Ovary (tissue), 10 donors: ENCODE measurements at places on chromosomes 3 and 15.

DNA sequence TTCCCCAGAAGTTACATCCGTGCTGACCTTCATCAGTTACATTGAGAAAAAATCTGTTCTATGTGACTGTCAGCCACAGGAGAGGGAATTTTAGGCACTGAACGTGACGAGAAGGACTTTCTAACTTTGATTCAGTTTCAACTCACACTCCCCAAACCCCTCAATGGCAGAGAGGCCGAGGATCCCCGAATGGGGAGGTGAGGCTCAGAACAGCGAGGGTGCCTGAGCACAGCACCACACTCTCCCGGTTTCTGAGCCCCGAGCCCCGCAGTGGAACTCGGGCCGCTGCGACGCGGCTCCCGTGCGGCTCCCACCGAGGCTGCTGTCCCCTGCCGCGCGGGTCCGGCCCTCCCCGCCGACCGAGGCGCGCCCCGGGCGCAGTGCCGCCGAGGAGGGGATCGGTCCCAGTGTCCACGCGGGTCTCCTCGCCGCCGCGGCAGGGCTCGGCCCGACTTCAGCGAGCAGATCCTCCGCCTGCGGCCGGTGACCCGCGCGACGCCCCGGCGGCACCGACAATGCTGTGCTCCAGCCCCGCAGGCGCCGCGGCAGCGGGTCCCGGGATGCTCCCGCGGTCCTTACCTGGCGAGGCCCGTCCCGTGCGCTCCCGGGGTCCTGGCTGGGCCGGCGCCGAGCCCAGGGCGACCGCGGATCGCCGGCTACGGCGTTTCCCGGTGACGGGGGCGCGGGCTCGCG is 439 bp downstream of the CTXND1 start:
- no peak for DNase-seq

DNA sequence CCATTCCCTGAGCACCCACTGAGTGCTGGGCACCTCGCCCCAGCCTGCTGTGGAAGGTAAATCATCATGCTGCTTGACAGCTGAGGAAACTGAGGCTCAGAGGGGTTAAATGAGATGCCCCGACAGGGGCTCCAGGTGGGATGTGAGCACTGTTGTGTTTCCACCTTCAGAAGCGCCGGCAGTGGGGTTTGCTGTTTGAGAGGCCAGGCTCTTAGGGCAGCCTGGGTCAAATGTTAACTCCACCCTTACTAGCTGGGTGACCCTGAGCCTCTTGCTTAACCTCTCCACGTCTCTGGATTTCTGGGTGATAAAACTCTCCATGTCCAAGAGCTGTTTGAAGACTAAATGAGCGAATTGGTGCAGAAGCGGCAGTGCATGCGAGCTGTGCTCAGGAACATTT is 43.1 kb downstream of the FAM3D start:
- DNase-seq = no peak

DNA sequence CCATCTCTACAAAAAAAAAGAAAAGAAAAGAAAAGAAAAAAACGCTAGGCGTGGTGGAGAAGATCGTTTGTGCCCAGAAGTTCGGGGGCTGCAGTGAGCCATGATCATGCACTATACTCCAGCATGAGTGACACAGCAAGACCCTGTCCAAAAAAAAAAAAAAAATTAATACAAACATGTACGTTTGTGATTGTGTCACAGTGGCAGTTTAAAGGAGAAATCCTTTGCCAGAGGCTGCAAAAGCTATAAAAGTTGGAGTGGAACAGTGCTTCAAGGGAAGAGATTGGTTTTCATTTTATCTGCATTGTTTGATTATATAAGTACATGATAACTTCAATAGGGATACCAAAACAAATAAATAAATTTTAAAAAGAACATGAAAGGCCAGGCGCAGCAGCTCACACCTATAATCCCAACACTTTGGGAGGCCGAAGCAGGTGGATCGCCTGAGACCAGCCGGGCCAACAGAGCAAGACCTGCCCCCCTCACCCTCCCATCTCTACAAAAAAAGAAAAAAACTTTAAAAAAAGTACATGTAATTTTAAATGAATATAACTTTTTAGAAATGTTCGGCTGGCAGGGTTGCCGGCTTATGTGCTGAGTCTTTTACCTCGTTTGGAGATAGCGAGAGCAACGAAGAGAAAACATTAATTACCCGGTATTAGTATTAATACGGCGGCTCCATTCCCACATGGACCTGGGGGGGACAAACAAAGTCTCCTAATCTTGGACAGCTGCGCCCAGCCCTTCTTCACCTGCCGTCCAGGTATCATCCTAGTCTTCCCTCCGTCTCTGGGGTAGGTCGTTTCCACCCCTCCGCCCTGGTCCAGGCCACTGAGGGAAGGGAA is 573 bp upstream of the DIS3L start:
- DNase-seq = no peak

DNA sequence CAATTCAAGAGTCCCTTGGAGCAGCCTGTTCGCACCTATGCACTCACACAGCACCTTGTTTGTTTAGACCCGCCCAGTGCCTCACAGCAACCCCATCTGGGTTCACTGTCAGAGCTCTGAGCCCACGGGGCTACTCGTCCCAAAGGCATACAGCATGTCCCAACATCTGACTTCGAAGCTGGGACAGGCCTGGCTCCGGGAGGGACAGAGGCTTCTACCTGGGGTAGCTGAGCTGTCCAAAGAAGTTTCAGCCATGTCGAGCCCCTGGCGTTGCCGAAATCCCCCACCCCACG is 28.6 kb upstream of the CYP11A1 start:
- no peak for DNase-seq

GRCh38 chr3:33658991-33659848 is 58.8 kb downstream of the CLASP2 start:
- DNase-seq = peak; percentile 54

DNA sequence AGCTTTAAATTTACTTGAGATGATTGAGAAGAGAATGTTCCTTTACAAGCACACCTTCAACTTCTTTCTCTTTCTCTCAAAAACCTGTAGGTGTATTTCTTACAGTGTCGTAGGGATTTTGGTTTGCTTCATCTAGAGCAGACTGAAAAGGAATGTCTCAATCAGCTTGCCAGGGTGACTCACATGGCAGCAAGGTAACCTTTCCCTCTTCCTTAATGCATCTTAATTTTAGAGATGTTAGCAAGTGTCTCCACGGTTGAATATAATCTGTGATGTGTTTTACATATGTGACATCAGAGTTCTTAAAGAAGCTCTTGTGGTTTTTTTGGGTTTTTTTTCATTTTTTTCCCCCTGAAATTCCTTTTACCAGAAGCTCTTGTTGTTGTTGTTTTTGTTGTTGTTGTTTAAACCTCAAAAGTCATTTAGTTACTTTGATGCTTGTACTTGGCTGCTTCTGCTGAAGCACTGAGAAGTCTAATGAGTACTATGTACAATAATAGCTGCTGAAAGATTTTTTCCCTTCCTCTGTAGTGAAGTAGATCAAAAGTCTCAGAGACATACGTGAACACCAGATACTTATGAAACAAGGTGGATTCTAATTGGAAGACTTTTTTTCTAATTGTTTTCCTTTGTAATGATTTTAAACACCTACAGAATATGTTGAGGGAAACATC is 83.1 kb downstream of the RETNLB start:
- DNase-seq = no peak
